ENCODE measurements at places on chromosomes 7 and 10. TPM values are rescaled to one million over a fixed set of nuclear protein-coding genes. Genes with fewer than 3 reads are reported as not detected.

The KCND2 gene
- total RNA-seq = 3.0 TPM

The TUBAL3 gene
- 0.19 TPM for total RNA-seq

The CWF19L1 gene
- total RNA-seq = 25.1 TPM

The SPDYE11 gene
- not detected for total RNA-seq

All from type B pancreatic cell (in vitro differentiated cells).